Fibroblast of mammary gland (primary cell): ENCODE measurements at places on chromosomes 3 and 15.

- peak; percentile 53 for DNase-seq
Observed at GRCh38 chr3:156264771-156265170, 144.4 kb downstream of the KCNAB1 start.

DNA sequence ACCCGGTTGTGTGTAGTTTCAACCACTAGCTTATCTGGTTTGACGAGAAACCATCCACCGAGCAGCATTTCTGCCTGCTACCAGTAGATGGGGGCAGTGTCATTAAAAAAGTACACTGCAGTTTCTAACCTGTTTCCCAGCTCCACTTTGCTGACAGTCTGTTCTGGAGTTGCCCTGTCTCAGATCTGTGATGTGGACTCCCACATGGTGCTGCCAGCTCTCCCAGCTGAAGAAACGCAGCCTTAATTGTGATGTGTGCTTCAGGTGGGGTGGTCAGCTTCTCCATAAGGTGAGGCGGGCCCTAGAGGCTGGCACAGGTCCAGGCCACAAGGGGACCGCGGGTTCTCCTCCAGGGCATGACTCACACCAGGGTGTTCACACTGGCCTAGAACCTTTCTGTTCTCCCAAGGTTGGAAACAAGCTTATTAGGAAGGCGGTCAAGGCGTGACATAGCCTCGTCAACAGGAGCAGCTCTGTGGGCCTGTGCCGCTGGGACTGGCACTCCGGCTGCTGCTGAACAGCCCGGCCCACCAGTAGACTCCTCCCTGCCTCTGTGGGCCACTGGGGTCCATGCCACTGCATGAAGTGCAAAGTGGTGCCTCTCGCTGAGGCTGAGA is 2.9 kb upstream of the FAM43A start:
- peak; percentile 87 for DNase-seq

GRCh38 chr3:97968376-97968775 is 3.9 kb downstream of the RIOX2 start:
- DNase-seq = no peak

- DNase-seq = peak; percentile 58
Observed at GRCh38 chr3:36540888-36541518, 160.7 kb downstream of the STAC start.

GRCh38 chr15:70342554-70343548 is 245.1 kb upstream of the TLE3 start:
- no peak for DNase-seq
